ENCODE measurements at places on chromosomes 6 and 20. TPM values are rescaled to one million over a fixed set of nuclear protein-coding genes. Genes with fewer than 3 reads are reported as not detected.

CASS4 gene
- total RNA-seq, result 0.06 TPM

PHACTR1 gene
- total RNA-seq, result 3.3 TPM

EPHA7 gene
- total RNA-seq, result 5.6 TPM

UST gene
- total RNA-seq, result 11.7 TPM

ADAM33 gene
- total RNA-seq, result not detected

WFDC10B gene
- not detected for total RNA-seq

XKR7 gene
- total RNA-seq, result not detected

BMP7 gene
- 11.8 TPM for total RNA-seq

EMILIN3 gene
- total RNA-seq, result not detected

PLCB4 gene
- 5.7 TPM for total RNA-seq

ANGPT4 gene
- 1.3 TPM for total RNA-seq

SPDEF gene
- 0.29 TPM for total RNA-seq

MICB gene
- total RNA-seq, result 14.5 TPM

DNA sequence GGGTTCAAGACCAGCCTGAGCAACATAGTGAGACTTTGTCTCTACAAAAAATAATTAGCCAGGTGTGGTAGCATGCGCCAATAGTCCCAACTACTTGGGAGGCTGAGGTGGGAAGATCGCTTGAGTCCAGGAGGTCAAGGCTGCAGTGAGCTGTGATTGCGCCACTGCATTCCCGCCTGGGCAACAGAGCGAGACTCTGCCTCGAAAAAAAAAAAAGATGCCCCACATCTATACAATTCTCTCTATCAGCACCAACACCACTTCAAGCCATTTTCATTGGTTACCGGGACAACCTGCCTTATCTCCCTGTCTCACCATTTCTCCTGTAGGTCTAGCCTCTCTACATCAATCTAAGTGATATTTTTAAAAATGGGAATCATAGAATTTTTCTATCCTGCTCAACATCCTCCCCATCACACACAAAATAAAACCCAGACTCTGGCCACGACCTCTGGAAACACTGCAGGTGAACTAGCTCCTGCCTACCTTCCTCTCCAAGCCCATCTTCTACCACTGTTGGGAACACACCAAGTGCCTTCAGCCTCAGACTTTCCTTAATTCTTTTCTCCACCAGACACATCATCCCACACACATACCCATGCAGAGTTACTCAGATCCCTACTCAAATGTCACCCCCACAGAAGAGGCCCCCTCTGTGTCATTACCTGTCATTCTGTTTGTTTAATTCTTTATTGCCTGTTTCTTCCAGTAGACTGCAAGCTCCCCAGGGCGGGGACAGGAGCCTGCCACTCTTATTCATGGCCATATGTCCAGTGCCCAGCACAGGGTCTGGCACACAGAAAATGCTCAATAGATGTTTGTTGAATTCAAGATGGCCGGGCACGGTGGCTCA, 9.6 kb upstream of the PLTP start:
- DNase-seq, result no peak

DNA sequence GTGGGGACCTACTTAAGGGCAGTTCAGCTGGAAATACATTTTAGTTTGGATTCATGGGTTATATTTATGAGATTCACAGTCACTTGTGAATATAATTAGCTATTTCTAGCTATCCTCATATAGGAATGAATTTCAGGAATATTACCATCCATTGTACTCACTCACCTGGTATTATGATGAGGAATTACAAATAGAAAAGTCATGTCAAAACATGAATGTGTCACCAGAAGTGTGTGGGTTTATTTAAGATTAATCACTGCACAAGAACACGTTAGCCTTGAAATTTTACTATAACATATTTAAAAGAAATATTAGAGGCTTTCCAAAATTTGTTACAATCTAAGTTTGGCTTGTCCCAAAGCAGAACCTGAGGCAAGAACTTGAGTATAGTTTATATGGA, 510.5 kb downstream of the PHF3 start:
- DNase-seq, result no peak

DNA sequence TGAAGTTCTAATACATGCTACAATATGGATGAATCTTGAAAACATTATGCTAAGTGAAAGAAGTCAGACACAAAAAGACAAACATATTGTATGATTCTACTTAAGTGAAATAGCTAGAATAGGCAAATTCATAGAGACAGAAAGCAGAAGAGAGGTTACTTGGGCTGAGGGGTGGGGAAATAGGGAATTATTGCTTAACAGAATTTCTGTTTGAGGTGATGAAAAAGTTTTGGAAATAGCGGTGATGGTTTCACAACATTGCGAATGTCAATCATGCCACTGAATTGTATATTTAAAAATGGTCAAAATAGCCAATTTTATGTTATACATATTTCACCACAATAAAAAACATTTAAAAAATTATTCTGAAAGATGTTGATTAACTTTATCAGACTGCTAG, 6.1 kb downstream of the SLC26A8 start:
- DNase-seq, result no peak

GRCh38 chr6:108564178-108564577, 3.5 kb downstream of the FOXO3 start:
- peak; percentile 56 for DNase-seq

DNA sequence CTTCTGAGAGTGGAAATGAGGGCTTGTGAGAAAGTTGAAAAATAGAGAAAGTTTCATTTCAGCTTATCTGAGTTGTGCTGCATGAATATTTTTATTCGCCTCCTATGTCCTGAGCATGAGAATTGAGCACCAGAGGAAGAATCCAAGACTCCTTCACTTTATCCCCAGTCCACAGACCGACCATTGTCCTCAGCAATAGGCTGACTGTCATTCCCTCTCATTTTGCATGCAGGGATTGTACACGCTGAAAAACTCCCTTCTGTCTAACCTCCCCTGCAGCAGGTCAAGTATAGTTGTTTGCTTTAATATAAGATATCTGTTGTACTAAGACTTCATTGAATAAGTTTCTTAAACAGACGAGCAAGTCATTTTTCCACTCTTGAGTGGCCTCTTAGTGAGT, 437.6 kb downstream of the PRKN start:
- no peak for DNase-seq

DNA sequence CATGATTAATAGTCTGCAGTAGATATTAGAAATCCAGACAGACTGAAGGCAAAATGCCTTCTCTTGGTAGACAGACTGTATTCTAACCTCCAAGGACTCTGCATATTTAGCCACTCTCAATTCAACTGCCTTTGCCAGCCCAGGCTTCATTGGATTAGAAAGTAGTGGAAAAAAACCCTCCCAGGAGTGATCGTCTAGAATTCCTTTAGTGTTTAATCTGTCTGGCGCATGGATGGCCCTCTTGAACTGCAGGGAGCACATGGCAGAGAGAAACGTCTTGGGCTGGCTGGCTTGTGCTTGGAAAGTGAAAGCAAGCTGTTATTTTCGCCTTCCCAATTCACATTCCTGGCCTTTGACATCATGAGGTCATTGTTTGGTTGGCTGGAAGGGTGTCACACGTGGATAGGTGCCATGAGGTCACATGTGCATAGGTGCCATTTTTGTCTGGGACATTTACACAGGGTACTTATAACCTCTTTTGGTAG, 30.9 kb upstream of the NEDD9 start:
- peak; percentile 94 for DNase-seq

GRCh38 chr6:14722704-14723103, 523.2 kb upstream of the JARID2 start:
- no peak for DNase-seq

DNA sequence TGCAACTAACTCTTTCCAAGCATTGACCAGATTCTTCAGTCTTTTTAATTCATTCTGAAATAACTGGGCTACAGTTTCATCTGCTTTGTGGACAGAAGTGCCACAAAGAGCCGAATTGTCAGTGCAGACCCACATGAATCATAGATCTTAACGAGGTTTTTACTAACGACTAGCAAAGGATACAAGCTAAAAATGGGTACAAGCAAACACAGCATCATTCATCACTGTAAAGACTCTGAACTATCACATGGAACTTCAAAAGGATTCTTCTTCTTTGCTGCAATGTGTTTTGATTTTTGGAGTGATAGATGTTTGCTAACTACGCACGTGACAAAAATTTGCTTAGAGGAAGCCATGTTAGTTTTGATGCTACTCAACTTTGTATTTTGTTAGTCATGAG, 227.1 kb downstream of the ESR1 start:
- DNase-seq, result no peak

DNA sequence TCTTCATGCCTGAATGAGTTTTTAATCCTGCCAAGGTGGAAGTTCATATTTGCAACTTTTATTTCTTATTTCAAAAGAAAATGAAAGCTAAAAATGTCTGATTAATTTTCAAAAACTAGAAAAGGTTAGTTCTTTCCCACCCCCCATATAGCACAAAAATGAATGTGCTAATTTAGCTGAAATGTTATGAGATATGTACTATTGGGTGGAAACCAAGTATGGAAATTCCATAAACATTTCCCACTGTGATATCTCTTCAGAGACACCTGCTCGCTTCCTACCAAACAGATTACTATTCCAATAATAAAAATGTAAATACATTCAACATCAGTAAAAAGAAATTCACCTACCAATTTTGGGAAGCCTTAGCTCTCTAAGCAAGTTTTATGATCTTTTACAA, 678.6 kb upstream of the ID4 start:
- no peak for DNase-seq

GRCh38 chr6:35543459-35544193, 30.9 kb upstream of the TULP1 start:
- no peak for DNase-seq

GRCh38 chr20:4053071-4053919, 37.9 kb upstream of the RNF24 start:
- DNase-seq, result no peak
